Bronchial epithelial cell (primary cell): ENCODE measurements at places on chromosomes 4 and X. TPM values are rescaled to one million over a fixed set of nuclear protein-coding genes. Genes with fewer than 3 reads are reported as not detected.

The MAGEC3 gene
- total RNA-seq = not detected in 2 replicates

The CPE gene
- total RNA-seq = 24.0 and 48.3 TPM in 2 replicates

The RGS12 gene
- total RNA-seq = 34.2 and 41.7 TPM in 2 replicates

The PFKFB1 gene
- total RNA-seq = 0.13 and 0.26 TPM in 2 replicates

GRCh38 chr4:110902500-110902899 is 279.6 kb upstream of the PITX2 start:
- DNase-seq = peak; percentile 47

DNA sequence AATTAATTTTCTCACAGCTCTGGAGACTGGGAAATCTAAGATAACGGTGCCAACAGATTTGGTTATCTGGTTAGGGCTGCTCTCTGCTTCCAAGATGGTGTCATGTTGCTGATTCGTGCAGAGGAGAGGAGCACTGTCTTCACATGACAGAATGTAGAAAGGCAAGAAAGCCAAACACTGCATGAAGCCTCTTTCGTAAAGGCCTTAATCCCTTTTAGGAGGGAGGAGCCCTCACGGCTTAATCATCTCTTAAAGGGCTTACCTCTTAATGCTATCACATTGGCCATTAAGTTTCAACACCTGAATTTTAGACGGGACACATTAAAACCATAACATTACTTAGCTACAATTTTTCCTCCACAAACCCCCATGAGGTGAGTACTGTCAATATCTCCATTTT is 174.1 kb downstream of the COX18 start:
- DNase-seq = no peak

GRCh38 chr4:65671372-65671771 is 1.1 kb upstream of the EPHA5 start:
- DNase-seq = peak; percentile 10

GRCh38 chr4:140136509-140136908 is 17.5 kb downstream of the MAML3 start:
- DNase-seq = peak; percentile 83

DNA sequence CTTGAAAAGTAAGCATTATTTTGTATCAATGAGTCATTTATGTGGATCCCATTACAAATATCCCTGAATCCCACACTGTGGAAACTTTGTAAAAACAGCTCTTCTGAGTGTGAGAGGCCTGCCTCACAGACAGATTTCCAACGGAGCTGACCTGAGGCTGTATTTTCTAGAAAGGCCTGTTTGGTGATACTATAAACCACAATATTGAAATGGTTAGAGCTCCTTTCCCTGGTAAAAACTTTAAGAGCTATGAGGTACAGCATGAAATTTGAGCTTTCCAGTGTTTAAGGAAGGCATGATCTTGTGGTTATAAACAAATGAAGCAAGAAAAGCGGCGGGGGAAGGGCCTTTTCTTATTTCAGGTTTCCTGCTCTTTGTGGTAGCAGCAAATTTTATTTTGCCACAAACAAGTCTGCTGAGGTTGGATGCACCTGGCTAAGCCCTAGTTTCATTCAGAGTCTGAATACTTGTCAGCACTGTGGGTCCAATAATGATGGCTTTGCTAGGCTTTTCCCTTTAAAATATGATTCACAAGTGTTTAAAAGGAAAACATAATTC is 86.8 kb upstream of the ETNPPL start:
- DNase-seq = peak; percentile 84

- no peak for DNase-seq
These were observed 343.8 kb upstream of the CLNK start for GRCh38 chr4:11028334-11028733.
